A549 (cell line): ENCODE measurements at places on chromosomes 6 and 20. TPM values are rescaled to one million over a fixed set of nuclear protein-coding genes. Genes with fewer than 3 reads are reported as not detected.
A peak's percentile ranks its signal among the peaks of the same experiment; 100 is the strongest.

Gene HRH3
- polyA plus RNA-seq, result not detected in 3 replicates

Gene ESF1
- 30.6 to 34.8 TPM (median 32.3 TPM) in 3 replicates for polyA plus RNA-seq

Gene IL22RA2
- polyA plus RNA-seq, result not detected in 3 replicates

Gene FAM209A
- 0.12 to 0.22 TPM (median 0.14 TPM) in 3 replicates for polyA plus RNA-seq

Gene BRPF3
- polyA plus RNA-seq, result 9.8 to 11.2 TPM (median 11.1 TPM) in 3 replicates

DNA sequence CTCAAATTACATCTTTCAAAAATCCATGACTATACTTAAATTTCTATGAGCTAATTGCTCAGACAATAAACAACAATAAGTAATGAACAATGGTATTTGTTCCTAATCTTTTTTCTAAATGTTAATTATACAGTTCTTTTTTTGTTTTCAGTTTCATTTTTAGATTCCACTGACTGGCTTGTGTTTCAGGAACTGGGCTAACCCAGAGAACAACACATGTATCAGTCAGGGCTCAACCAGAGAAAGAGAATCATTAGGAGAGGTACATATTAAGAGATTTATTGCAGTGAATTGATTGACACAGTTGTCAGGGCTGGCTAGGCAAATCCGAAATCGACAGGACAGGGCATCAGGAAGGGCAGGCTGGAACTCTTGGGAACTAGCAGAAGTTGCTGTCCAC is 182.8 kb downstream of the GRM1 start:
- no peak for DNase-seq

- DNase-seq, result no peak
Measured at GRCh38 chr6:108916026-108916686, 67.9 kb downstream of the ARMC2 start.

- DNase-seq, result peak; percentile 7
Measured at GRCh38 chr6:100269189-100269588, 195.5 kb downstream of the SIM1 start.

DNA sequence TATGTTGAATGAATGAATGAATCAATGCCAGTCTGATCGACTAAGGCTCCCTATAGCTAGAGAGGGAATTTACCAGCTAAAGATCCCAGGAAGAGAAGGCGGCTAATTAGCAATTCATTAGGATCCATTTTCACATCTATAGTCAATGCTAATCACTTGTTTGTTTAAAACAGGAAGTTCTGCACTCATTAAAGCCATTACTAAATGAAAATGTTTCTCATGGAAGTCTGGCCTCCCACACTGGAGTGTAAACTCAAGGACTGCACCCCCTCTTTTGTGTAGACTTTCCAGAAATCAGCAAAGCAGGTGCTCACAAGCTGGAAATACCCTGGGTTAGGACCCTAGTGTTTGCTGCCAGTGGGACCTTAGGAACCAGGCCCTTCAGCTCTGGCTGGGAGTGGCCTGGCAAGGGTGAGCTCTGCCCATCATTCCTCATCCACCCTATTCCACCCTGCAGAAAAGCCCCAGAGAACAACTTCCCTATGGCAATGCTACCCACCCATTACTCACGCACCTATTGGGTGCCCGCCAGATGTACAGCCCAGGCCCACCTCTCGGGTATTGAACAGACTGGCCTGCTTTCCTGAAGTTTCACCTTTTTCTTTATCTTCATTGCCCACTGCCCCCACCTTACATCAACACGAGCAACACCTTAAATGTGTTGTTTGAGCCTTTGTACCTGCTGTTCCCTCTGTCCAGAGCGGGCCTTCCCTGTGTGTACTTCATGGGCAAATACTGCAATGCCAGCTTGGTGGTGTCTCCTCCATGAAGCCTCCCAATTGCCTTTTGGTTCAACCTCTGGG is 60.8 kb downstream of the TTI1 start:
- no peak for DNase-seq

DNA sequence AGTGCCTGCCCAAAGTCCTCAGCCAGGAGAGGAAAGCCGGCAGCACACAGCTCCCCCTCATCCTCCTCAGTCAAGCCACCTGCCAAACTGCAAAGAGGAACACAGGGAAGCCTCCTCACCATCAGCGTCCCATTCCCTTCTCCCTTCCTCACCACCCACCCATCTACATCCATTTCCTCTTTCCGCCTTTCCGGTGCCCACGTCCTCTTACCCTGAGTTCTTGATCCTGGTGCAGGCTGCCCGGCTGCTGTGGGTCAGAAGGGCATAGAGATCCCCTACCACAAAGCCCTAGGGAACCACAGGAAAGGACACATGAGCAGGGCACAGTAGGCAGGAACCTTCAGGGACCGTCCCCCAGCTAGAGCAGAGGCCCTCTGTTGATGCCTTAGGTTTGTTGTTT is 6.0 kb downstream of the GNMT start:
- DNase-seq, result no peak

DNA sequence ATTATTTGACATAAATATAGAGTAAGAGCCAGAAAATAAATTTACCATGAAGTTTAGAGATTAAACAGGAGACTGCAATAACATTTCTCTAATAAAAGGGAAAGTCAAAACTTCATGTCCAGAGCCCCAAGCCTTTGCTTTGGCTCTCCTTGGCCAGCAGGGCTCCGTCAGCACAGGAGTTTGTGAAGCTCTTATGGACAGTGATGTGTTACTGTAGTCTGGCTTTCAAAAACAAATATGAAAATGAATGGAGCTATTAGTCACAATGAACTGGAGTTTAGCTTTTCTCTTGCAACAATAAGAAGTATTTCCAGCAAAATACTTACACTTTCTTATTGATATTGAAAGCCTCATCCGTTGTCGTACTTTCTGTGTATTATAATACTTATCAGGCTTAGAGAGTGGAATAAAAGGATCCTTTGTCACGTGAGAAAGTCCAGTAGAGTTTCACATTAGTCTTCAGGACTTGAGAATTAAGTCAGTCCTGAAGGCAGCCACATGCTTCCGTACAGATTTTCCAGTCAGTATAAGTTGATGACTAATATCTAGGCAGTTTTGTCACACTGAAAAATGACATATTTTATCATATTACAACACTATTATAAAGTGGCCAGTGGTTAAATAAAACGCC is 117.0 kb upstream of the PRL start:
- no peak for DNase-seq

GRCh38 chr20:5090191-5090590 is 29.6 kb downstream of the PCNA start:
- DNase-seq, result no peak

DNA sequence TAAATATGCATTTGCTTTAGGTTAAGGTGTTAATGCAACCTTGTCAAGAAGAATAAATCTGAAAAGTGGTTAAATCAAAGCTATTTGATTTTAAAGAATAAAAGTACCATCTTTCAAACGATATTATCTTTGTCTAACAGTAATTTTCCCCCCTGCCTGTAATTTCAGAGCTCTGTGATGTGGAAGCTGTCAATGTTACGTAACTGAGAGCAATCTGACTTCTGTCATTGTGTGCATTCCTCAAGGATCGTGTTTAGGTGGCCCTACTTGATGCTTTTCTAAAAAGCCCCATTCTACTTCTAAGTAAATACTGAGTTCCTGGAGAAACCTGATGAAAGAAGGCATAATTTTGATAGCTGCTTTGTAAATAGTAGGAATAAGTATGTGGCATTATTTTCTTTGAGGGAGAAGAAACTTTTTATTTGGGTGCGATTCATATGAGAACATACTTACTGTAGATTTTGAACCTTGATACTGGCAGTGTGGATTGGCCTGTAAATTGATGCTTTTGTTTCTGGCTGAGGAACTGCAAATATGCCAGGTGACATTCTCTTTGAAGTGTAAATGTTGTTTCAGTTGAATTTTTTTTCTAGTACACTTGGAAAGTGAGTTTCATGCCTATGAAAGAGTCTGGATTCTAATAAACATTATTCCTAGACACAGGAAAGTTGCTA is 529.6 kb upstream of the FLRT3 start:
- no peak for DNase-seq

GRCh38 chr6:149923327-149923986 is 536 bp upstream of the RAET1G start:
- DNase-seq, result no peak

- DNase-seq, result peak; percentile 36
Measured at GRCh38 chr6:32369660-32370059, 2.0 kb downstream of the TSBP1 start.

DNA sequence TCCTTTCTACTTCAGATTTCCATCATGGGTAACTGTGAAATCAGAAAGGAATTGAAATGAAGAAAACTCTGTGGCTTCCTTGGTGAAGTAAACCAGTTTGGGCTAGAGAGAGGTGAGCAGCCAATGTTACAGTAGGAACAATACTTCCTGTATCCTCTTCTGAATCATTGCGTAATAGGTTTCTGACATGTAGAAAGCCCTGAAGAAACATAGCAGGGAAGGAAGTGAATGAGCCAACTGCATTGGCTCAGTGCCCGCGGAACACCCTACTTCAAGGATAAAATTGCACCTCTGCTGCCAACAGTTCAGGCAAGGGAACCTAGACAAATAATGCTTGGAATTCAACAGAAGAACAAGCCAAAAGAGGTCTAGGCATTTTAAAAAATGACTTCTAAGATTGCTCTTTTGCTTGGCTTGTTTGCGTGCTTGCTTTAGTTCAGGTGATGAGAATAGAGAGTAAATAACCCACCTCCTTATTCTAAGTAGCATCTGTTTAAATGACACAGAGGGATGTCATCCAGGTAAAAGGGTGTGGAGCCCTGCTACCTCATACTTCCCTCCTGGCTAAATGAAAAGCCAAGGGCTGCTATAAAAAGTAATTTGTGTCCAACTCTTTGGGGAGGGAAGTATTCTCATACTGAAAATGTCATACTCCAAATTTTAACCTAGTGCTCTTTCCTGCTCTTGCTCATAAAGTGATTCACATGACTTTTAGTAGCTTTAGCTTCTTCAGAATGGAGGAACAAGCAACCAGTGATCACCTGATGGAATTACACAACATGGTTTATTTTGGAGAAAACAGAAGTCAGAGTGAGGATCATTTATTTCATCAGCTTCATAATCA is 30.0 kb upstream of the AKIRIN2 start:
- peak; percentile 92 for DNase-seq

DNA sequence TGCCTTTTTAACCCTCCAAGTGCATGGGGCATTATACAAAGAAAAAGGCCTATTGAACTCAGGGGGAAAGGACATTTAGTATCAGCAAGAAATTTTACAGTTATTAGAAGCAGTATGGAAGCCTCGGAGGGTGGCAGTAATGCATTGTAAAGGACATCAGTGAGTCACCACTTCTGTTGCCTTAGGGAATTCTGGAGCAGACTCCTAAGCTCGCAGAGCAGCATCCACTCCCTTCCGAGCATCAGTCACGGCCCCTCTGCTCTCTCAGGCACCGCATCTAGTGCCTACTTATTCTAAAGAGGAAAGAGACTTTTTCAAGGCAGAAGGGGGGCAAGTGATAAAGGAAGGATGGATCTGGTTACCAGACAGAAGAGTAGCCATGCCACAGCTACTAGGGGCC is 296.5 kb downstream of the RNGTT start:
- no peak for DNase-seq

DNA sequence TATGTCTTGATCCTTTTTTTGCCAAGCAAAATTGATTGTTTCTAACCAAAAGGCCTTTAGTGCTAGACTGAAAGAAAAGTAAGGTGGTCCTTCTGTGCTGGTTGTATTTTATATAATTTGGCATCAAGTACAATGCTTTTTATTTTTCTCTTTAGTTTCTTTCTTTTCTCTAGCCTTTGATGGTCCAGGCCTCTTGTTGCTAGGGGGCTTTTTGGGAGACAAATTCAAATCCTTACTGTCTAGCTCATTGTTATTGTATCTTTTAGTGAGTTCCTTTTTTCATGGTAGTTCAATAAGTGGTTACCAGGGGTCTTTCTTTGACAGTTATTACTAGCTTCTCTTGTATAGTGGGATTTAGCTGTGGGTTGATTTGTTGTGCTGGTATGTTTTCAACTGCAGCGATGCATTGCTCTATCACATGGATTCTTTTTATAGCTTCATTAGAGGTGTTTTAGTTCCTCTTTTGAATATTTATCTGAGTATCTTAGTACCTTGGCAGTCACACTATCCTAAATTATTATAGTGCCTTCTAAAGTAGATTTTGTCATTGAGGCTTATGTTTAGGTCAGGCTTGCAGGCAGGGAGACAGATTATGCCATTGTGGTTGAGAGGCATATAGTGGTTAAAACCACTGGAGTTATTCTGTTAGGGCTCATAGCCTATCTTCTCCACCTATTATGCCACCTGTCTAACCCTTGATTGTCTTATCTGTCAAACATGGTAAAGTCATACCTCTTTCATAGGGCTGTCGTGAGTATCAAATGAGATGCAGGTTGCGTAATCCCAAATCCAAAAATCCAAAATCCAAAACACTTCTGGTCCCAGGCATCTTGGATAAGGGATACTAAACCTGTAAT is 49.5 kb downstream of the KCNS1 start:
- DNase-seq, result no peak

GRCh38 chr6:147310521-147310920 is 106.3 kb downstream of the STXBP5 start:
- no peak for DNase-seq

DNA sequence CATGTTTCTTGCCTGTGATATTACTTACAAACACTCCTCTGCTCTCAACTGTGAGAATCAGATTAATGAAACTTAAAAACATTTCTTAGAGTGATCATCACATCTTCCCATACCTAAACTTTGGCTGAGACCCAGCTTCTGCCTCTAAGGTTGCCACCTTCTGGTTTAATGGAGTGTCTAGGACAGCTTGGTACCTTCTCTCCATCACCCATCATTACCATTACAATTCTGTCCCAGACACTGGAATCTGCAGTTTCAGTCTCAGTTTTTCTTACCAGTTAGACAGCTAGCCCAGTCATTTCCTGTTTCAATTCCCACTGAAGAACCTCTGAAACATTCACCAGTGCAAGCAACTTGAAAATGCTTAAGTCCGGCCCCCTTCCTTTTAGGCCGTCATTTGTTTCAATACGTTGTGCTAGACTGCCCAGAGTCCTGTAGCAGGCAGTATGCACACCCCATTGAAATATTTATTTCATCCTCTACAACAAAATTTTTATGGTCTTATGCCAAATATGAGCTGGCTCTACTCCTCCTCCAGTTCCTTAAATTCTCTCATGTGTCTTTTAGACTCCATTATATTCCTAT is 107.0 kb upstream of the FOXO3 start:
- DNase-seq, result no peak

DNA sequence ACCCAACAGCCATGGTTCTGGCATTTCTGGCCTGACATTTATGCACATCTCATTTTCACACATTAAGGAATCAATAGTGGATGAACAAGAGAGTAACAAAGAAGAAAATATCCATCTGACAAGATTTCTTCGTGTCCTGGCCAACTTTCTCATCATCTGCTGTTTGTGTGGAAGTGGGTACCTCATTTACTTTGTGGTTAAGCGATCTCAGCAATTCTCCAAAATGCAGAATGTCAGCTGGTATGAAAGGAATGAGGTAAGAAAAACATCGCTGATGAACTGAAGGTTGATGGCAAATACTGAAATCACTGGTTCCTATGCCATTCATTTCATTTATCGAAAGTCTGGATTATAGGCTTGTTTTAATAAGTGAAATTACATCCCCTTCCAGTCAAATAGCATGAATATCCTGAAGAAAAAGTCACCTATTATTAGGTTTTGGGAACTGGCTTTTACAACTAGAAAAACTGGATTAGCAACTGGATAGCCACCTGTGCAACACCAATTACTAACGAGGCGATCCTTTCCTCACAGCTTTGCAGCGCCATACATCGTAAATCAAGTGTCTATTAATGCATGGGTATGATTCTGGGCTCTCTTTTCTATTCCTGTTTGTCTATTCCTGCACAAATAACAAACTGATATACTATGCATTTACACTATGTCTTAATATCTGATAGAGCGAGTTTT is 50.2 kb upstream of the NOP56 start:
- no peak for DNase-seq
